Cortex of kidney (tissue), 1 donor: ENCODE measurements at places on chromosomes 2 and 18.

DNA sequence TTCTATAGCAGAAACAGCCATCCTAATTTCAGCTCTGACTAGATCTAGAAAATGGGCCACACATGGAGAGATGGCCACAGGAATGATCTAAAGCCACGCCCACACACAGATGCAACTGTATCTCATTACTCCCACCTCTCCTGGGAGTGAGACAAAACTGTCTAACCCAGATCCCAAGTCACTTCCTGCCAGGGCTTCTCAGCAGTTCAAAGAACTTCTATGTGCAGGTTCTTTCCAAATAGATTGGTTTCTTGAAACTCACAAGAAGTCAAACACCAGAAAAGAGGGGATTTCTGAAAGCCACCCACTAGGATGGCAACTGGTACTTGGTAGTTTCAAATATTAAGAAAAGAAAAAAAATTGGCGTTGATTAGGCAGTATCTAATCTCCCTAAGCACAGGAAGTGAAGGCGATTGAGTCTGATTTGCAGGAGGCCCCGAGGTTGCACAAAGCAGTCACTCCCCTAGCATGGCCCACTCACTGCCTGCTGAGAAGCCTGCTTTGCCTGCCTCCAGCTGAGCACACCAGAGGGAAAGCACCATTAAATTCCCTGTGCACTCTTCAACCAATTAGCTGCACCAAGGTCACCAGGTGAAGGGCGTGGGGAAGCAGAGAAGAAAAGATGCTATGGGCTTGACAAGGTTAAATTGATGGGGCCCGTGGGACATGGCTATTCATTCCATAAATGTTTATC is 51.1 kb downstream of the PAPOLG start:
- DNase-seq: no peak

DNA sequence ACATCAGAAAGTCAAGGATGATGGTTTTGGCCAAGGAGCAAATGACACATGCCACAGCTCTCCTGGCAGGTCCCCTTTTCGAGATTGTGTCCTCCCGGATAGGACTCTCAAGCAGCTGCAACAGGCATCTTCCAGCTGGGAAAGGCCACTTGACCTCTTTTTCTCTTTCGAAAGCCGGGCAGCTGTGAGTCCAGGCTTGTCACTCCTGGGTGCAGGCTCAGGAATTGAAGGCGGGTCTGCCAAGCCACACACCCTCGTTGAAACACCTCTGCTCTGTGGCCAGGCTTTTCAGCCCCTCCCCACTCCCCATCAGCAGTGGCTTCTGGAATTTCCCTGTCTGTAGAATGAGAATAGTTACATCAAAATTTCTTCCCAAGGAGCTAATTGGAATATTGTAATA is 98.0 kb downstream of the CCDC138 start:
- no peak for DNase-seq

- no peak for DNase-seq
Observed at GRCh38 chr2:180890781-180891180, 89.6 kb upstream of the UBE2E3 start.

DNA sequence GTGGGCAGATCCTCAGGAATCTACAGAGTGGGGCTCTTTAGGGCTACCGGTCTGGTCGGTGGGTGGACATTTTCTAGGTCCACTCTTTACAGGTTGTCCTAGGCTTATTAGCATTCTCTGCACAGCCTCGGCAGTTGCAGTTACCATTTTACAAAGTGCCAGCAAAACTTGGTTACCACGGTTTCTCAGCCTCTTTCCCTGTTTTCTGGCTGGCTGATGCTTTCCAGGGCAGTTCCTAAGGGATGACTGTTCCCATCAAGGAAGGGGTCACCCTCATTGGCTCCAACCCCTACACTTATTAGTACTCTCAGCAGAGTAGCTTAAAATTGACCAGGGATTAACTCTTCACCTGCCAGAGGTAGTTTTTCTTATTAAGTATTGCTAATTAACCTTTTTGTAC is 2.0 kb upstream of the AQP4 start:
- DNase-seq: no peak

- no peak for DNase-seq
Observed at GRCh38 chr2:42340045-42340937, 20.7 kb downstream of the COX7A2L start.
